ENCODE measurements at places on chromosomes 7 and 10. TPM values are rescaled to one million over a fixed set of nuclear protein-coding genes. Genes with fewer than 3 reads are reported as not detected.

The ERLIN1 gene
- 18.2 TPM for total RNA-seq

DNA sequence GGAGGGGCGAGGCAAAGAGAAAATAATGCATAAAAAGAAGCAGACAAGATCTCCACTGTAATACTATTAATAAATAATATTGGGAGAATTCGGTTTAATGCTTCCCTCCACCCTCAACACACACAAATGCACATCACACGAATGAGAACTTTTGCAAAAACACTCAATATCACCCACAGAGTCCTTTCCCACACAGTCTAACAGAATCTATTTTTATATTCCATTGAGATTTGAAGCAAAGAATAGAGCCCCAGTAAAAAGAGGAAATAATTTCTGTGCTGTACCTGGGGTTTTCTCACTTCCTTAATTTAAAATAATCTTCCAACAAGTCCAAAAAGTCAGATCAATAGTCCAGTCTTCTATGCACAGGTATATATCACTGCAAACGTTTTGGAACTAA, 17.0 kb downstream of the PIK3AP1 start:
- H3K27ac ChIP-seq: no peak overlapping the region
- no peak for DNase-seq
- no peaks in the 10 kb centered on the region for H3K4me1 ChIP-seq
- H3K27me3 ChIP-seq: no peaks in the 10 kb centered on the region
- H3K36me3 ChIP-seq: no peaks in the 10 kb centered on the region
- H3K4me3 ChIP-seq: no peak overlapping the region

GRCh38 chr10:60031664-60032063, 125.3 kb upstream of the CCDC6 start:
- no peaks in the 10 kb centered on the region for H3K27me3 ChIP-seq
- H3K27ac ChIP-seq: no peak overlapping the region
- no peaks in the 10 kb centered on the region for H3K4me1 ChIP-seq
- no peaks in the 10 kb centered on the region for H3K36me3 ChIP-seq
- H3K4me3 ChIP-seq: no peak overlapping the region
- no peak for DNase-seq

DNA sequence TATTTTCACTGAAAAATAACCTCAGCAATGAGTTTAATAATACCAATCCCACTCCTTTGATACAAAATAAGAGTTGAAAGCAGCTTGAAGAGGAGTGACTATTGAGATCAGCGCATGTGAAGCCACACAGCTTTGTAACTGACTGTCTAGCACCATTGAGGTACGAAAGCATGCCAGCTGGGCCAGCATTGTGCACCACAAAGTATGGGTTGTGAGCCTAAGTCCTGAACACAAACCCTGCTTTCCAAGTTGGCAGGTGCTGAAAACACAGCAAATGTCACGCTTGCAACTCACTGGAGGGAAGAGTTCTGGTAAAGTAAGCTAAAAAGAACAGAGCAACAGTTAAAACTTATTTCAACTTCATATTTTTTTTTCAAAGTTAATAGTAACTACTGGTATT, 4.0 kb upstream of the FAM53B start:
- H3K4me3 ChIP-seq: no peak overlapping the region
- no peaks in the 10 kb centered on the region for H3K36me3 ChIP-seq
- no peaks in the 10 kb centered on the region for H3K27me3 ChIP-seq
- peak; percentile 47 for DNase-seq
- H3K27ac ChIP-seq: no peak overlapping the region

GRCh38 chr7:3200504-3200903, 100.5 kb upstream of the SDK1 start:
- no peaks in the 10 kb centered on the region for H3K27me3 ChIP-seq
- DNase-seq: no peak
- no peaks in the 10 kb centered on the region for H3K4me1 ChIP-seq
- no peak overlapping the region for H3K27ac ChIP-seq
- no peak overlapping the region for H3K4me3 ChIP-seq

Measured in thyroid gland (tissue), 4 donors.